ENCODE measurements at places on chromosomes 11 and 22. TPM values are rescaled to one million over a fixed set of nuclear protein-coding genes. Genes with fewer than 3 reads are reported as not detected.

The NCF4 gene
- total RNA-seq: 5.9 TPM

DNA sequence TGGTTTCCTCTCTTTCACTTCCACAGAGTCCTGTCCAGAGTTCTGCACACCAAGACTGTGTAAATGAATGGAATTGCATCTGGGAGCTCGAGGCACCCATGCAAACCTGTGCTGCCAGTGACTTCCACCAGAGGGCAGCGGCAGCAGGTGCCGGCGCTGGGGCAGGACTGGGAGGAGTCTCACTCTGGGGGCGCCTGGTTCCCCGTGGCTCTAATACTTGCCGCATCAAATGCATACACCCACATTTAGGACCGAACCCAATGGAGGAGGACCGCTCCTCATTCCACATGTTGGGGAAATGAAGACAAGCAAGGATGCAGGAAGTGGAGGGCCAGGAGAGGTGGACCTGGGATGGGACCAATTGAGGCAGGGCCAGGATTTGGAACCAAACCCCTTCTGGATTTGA lies 1.1 kb upstream of the CD6 start:
- no peaks in the 10 kb centered on the region for H3K36me3 ChIP-seq
- no peak overlapping the region for H3K4me3 ChIP-seq
- H3K27ac ChIP-seq: no peak overlapping the region
- no peak for DNase-seq
- H3K27me3 ChIP-seq: no peaks in the 10 kb centered on the region

DNA sequence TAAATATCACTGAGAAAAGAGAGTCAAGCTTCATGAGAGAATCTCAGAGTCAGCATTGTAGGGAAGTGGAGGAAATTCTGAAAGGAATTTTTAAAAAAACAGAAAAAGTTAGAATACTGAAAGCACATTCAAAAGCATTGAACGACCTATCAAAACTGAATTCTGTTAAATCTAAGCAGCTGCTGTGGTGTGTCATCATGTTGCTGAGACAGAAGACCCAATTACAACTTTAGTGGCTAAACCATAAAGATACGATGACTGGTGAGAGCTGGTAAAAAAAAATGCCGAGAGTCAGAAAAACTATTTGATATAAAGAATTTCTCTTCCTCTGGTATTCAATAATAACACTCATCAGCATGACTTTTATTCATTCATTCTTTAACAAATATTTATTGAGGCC lies 220.8 kb downstream of the DLG2 start:
- no peaks in the 10 kb centered on the region for H3K27me3 ChIP-seq
- DNase-seq: no peak
- no peaks in the 10 kb centered on the region for H3K36me3 ChIP-seq
- no peak overlapping the region for H3K4me3 ChIP-seq

The KCNJ4 gene
- total RNA-seq: 0.27 TPM

The CLMP gene
- 13.9 TPM for total RNA-seq

DNA sequence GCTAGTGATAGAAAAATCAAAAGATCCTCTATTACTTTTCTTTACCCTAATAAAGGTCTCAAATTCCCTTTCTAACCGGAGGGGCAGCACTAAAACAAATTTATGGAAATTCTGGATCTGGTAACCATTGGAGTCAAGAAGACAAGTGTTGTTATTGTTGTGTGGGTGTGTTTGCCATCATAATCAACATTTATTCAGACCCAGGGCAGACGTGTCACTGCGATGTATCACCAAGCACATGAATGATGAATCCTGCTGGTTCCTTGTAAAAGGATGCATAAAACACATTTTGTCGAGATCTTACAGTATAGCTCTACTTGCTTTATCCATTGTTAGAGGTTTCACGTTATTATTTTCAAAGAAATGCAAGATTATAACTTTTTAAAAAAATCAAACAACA lies 12.1 kb upstream of the FJX1 start:
- H3K27me3 ChIP-seq: peaks cover 21% of the 10 kb centered on the region
- H3K4me1 ChIP-seq: peaks cover 8% of the 10 kb centered on the region
- no peak overlapping the region for H3K4me3 ChIP-seq
- DNase-seq: no peak

The HTR3B gene
- total RNA-seq: not detected

DNA sequence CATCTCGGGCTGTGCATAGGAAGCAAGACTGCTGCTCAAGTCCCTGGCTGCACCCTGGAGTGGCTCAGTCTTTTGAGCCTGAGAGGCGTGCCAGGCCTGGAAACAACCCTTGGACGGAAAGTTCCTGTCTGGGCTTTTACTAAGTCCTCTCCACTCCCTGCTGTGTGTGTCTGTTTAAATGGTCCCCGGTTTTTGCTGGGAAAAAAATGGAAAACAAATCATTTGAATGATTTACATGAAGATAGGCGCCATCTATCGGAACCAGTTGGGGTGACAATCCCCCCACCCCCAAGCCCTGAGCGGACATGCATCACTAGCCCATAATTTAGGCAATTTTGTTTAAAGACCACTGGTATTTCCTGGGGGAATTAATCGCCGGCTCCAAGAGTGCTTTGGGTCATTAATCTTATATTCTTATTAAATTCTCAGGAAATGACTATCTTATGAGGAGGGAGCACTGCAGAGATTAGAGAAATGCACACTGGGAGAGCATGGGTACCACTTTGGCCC lies 2.7 kb upstream of the GAB2 start:
- DNase-seq: peak; percentile 95
- H3K36me3 ChIP-seq: no peaks in the 10 kb centered on the region
- peaks cover 26% of the 10 kb centered on the region for H3K4me1 ChIP-seq
- no peak overlapping the region for H3K4me3 ChIP-seq
- H3K27me3 ChIP-seq: peaks cover 4% of the 10 kb centered on the region

The PGGHG gene
- total RNA-seq: 14.1 TPM

DNA sequence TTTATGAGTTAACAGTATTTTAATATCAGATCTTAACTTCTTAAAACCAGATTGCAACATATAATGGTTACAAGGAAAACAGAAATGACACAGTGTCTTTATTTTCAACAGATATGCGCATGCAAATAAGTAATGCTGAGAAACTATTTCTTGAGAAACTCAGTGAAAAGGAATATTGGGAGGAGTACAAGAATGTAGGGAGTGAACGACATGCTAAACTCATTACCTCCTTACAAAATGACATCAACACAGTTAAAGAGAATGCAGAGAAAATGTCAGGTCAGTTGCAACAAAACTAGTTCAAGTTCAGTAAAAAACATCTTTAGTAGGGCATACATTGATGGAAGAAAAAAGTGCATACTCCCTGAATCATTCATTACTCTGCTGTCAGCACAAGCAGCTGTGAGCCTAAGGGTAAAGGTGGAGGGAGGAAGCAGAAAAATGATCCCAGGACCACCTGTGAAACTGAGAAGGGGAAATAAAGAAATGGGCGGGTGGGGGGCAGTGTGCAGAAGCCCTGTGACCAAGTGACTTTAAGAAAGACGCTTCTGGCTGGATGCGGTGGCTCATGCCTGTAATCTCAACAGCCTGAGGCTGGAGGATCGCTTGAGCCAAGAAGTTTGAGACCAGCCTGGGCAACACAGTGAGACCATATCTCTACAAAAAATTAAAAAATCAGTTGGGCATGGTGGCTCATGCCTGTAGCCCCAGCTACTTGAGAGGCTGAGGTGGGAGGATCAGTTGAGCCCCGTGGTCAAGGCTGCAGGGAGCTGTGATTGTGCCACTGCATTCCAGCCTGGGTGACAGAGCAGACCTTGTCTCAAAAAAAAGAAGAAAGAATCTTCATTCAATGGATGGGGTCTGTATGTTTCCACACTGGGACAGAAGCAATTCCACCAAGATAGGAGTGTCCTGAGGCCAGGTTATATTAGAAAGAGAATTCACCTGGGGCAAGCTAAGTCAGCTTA lies 31.2 kb downstream of the CCDC83 start:
- H3K27ac ChIP-seq: no peak overlapping the region
- DNase-seq: peak; percentile 85
- H3K4me3 ChIP-seq: no peak overlapping the region
- H3K4me1 ChIP-seq: peaks cover 3% of the 10 kb centered on the region

DNA sequence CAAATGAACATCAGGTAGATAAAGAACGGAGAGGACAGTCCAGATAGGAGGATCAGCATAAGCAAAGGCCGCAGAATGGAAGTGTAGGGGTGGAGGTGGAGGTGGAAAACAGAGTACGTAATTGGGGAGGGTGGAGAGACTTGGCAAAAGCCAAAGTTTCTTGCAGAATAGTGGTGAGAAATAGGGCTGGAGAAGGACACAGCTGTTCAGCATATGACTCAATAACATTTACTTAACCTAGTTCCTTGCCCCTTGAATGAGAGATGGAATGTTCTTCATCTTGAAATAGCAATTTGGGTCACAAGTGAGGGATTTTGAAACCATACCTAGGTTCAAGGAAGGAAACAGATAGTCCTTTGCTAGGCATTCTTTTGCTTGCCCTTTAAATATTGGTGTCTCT lies 235.9 kb upstream of the ARHGAP20 start:
- H3K4me3 ChIP-seq: no peak overlapping the region
- no peak for DNase-seq
- no peaks in the 10 kb centered on the region for H3K36me3 ChIP-seq
- H3K27me3 ChIP-seq: no peaks in the 10 kb centered on the region

DNA sequence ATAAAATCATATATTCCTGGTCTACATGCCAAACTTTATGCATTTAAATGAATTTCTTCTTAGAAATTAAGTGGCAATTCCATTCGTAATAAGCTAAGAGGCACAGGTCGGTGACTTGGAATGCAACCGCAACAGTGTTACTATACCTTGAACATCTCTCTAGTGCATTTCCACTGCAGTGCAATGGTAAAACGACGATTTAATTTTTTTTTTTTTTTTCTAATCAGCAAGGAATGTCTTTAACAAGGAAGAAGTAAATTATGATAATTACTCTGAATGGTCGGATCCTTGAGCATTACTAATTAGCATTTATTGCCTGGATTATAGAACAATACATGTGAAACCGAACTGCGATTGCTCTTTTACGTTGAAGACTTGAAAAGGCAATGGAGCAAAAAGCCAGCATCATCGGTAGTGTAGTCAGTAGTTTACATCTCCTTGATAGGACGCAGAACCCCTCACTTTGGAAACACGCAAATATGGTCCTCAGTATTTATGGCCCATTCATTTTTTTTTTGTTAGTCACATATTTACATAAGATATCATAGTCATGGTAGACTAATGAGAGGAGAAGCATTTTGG lies 20.2 kb downstream of the BLID start:
- no peaks in the 10 kb centered on the region for H3K4me1 ChIP-seq
- peaks cover 2% of the 10 kb centered on the region for H3K27me3 ChIP-seq
- peaks cover 10% of the 10 kb centered on the region for H3K36me3 ChIP-seq
- DNase-seq: peak; percentile 80

- H3K4me1 ChIP-seq: no peaks in the 10 kb centered on the region
- DNase-seq: no peak
- H3K4me3 ChIP-seq: no peak overlapping the region
- no peak overlapping the region for H3K27ac ChIP-seq
- H3K36me3 ChIP-seq: no peaks in the 10 kb centered on the region
Measured at GRCh38 chr11:79374727-79375126, 66.1 kb downstream of the TENM4 start.

- no peaks in the 10 kb centered on the region for H3K27me3 ChIP-seq
- no peaks in the 10 kb centered on the region for H3K4me1 ChIP-seq
- DNase-seq: no peak
- H3K36me3 ChIP-seq: no peaks in the 10 kb centered on the region
Measured at GRCh38 chr11:123392844-123393243, 37.2 kb upstream of the GRAMD1B start.

DNA sequence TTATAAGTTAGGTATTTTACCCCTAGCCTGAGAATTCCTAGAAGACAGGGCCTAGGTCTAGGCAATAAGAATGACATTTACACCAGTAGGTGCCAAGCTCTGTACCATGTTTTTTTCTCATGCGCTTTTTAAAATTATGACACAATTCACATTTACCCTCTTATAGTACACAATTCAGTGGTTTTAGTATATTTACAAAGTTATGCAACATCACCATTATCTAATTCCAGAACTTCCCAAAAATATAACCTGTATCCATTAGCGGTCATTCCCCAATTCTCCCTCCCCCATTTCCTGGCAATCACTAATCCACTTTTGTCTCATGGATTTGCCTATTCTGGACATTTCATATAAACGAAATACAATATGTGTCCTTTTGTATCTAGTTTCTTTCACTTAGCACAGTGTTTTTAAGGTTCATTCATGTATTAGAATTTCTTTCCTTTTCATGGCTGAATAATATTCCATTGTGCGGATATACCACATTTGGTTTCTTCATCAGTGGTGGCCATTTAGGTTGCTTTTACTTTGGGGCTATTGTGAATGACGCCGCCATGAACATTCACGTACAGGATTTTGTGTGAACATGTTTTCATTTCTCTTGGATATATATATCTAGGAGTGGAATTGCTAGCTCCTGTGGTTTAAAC lies 92.4 kb downstream of the MICAL2 start:
- no peak overlapping the region for H3K27ac ChIP-seq
- H3K36me3 ChIP-seq: peaks cover 2% of the 10 kb centered on the region
- H3K27me3 ChIP-seq: peaks cover 3% of the 10 kb centered on the region

GRCh38 chr11:85123752-85124231 lies 503.4 kb downstream of the DLG2 start:
- DNase-seq: peak; percentile 5
- H3K4me1 ChIP-seq: no peaks in the 10 kb centered on the region
- H3K4me3 ChIP-seq: no peak overlapping the region
- H3K27me3 ChIP-seq: no peaks in the 10 kb centered on the region
- H3K36me3 ChIP-seq: no peaks in the 10 kb centered on the region

DNA sequence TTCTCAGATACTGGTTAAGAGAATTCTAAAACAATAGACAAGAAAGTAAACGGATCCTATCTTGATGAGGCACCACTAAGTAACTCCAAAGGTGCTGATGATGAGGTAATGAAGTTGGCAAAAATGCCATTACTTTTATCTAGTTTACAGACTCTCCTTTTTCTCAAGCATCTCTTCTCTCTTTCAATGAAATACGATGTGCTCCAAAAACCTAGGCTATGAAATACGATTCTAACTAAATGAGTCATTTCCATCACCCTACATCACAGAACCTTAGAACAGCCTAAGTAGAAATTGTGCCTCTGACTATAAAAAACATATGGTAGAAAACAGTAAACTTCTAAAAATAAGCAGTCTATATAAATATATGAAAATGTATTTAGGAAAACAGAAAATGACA lies 58.9 kb upstream of the ARHGAP32 start:
- DNase-seq: no peak
- H3K4me3 ChIP-seq: no peak overlapping the region
- H3K4me1 ChIP-seq: no peaks in the 10 kb centered on the region
- H3K27me3 ChIP-seq: no peaks in the 10 kb centered on the region

- H3K36me3 ChIP-seq: peaks cover 17% of the 10 kb centered on the region
- no peak overlapping the region for H3K4me3 ChIP-seq
- H3K27me3 ChIP-seq: no peaks in the 10 kb centered on the region
- H3K4me1 ChIP-seq: no peaks in the 10 kb centered on the region
- H3K27ac ChIP-seq: no peak overlapping the region
Measured at GRCh38 chr11:9815486-9816136, 151.7 kb downstream of the SWAP70 start.

The SBF2 gene
- 28.5 TPM for total RNA-seq

- no peaks in the 10 kb centered on the region for H3K36me3 ChIP-seq
- no peak overlapping the region for H3K27ac ChIP-seq
- no peak overlapping the region for H3K4me3 ChIP-seq
- no peak for DNase-seq
- peaks cover 6% of the 10 kb centered on the region for H3K4me1 ChIP-seq
Measured at GRCh38 chr11:26948881-26949280, 45.0 kb upstream of the FIBIN start.
